Tracheal epithelial cell (primary cell): ENCODE measurements at places on chromosomes 6 and 20. TPM values are rescaled to one million over a fixed set of nuclear protein-coding genes. Genes with fewer than 3 reads are reported as not detected.

The SLC22A7 gene
- not detected in 2 replicates for total RNA-seq

The OVOL2 gene
- 3.6 and 24.5 TPM in 2 replicates for total RNA-seq

The STMND1 gene
- total RNA-seq, result 0.24 TPM in 1 of 2 replicates, not detected in the other

The FAM110A gene
- total RNA-seq, result 10.1 and 15.8 TPM in 2 replicates

The SLC22A16 gene
- total RNA-seq, result not detected in 2 replicates

The C20orf202 gene
- not detected in 2 replicates for total RNA-seq

The TRAPPC3L gene
- not detected in 2 replicates for total RNA-seq

The ADGRF5 gene
- under 0.01 and 0.48 TPM in 2 replicates for total RNA-seq

The HCK gene
- total RNA-seq, result not detected in 2 replicates
